ENCODE measurements at places on chromosomes 5 and 9.

- no peak for DNase-seq
Measured at GRCh38 chr5:179250561-179251225, 94.6 kb downstream of the ADAMTS2 start.

DNA sequence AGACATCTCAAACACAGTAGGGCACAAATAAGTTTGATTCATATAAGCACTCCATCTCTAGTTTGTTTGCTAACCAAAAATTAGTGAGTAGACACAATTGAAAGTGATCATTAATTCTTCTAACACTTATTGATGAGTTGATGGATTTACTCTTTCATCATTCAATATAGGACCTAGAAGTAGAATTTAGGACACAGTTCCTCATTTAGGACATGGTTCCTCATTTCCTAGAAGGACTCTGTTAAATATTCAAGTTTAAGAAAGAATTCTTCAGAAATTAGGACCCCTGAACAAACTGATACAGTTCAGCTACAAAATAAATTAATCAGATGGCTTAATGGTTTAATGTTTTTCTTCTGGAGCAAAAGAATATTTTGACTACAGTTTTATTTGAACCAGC lies 143.5 kb upstream of the PRR16 start:
- DNase-seq = no peak

DNA sequence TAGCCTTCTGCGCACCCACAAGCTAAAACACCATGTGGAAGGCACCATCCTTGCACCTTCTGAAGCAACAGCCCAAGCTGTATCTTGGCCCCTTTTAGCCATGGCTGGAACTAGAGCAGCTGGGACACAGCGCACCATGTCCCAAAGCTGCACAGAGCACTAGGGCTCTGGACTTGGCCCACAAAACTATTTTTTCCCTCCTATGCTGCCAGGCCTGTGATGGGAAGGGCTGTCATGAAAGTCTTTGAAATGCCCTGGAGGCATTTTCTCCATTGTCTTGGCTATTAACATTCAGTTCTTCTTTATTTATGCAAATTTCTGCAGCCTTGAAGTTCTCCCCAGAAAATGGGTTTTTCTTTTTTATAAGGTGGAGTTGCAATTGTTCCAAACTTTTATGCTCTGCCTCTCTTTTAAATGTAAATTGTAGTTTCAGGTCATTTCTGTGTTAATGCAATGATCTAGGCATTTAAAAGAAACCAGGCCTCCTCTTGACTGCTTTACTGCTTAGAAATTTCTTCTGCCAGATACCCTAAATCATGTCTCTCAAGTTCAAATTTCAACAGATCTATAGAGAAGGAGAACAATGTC lies 996.3 kb downstream of the TAF11L14 start:
- DNase-seq = no peak

DNA sequence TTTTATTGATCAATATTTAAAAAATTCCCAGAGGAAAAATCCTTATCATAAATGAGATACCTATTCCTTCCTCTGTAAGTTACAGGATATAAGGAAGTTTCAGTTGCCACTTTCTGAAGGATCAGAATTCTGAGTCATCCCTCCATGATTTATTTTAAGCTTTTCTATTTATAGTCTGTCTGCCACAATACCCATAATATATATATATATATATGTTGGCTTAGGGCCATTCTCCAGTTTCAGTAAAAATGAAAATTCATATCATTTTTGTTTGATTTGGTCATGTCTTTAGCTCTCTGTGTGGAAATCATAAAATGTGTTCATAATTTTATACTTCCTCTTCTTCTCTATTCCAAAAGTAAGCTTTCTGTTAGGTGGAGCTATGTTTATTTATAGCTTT lies 215.8 kb upstream of the CYLC2 start:
- no peak for DNase-seq

DNA sequence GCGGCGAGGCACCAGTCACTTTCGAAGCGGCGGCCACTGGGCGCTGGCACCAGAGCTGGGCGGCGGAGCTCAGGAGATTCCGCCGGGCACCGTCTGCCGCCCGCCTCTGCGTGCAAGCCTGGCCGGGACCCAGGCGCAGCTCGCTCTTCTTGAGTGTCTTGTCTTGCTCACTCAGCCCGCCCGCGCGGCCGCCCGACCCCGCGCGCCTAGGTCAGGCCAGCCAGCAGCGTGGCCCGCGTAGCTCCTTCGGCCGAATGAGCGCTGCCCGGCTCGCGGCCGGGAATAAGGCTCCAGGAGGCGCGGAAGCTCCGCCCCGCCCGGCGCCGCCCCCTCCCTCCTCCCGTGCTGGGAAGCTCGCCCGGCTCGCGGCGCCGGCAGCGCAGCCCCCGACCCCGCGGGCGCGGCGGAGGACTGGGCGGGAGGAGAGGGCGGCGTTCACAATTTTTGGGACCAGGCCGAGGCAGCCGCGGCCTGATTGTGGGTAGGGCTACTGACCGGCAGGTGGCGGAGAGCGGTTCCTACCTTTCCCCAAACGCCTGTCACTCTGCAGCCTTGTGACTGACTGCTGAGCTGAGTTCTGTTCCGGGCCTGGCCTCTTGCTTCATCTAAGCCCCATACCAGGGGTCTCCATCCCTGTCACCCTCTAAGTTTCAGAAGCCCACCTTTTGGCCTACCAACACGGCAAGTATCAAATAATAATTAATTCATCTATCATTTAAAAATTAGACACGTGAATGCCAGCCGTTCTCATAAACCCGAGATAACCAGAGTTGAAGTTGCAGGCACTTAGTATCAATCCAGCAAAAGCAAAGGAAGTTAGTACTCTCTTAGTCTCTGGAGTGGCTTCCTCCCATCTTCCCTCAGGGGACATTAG lies at the start of gene HBEGF:
HBEGF (minus strand) TSS at position 256 of the 874 bp plus-strand sequence. CDS start 275 bp downstream, outside the sequence.
- peak; percentile 24 for DNase-seq

- DNase-seq = no peak
Measured at GRCh38 chr9:3721096-3721495, 195.3 kb upstream of the RFX3 start.

GRCh38 chr5:39331861-39332381 lies 32.4 kb downstream of the C9 start:
- DNase-seq = no peak

DNA sequence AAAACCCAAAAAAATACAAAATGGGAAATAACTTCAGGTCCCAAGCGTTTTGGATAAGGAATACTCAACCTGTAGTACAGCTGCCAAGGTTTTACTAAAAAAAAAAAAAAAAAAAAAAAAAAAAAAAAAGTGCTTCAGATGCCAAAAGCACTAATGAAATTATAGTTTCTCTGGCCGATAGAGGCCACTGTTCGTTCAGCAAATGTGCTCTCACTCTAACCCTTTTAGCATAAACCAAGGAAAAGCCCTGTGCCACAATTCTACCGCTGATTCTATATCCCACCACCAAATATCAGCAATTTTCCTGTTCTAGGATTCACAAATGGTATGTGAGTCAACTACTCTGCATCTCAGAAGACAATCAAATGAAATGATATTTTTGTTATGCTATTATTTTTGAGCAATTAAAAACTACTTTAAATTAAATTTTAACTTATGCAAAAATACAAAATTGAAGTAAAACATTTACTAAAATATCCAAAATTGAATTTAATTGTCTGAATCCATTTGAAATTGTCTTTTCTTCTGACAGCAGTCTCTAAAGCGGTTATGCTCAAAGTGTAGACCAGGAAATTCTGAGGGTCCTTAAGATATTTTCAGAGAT lies 79.8 kb downstream of the RICTOR start:
- no peak for DNase-seq

DNA sequence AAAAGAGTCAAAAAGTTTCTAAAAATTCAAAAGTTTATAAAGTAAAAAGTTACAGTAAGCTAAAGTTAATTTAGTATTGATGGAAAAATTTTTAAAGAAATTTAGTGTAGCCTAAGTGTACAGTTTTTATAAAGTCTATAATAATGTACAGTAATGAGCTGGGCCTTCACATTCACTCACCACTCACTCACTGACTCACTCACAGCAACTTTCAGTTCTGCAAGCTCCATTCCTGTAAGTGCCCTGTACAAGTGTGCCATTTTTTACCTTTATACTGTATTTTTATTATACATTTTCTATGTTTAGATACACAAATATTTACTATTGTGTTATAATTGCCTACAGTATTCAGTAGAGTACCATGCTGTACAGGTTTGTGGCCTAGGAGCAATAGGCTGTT lies 239.5 kb upstream of the MAP3K1 start:
- no peak for DNase-seq

- DNase-seq = no peak
Measured at GRCh38 chr5:134091626-134092121, 22.8 kb upstream of the TCF7 start.

DNA sequence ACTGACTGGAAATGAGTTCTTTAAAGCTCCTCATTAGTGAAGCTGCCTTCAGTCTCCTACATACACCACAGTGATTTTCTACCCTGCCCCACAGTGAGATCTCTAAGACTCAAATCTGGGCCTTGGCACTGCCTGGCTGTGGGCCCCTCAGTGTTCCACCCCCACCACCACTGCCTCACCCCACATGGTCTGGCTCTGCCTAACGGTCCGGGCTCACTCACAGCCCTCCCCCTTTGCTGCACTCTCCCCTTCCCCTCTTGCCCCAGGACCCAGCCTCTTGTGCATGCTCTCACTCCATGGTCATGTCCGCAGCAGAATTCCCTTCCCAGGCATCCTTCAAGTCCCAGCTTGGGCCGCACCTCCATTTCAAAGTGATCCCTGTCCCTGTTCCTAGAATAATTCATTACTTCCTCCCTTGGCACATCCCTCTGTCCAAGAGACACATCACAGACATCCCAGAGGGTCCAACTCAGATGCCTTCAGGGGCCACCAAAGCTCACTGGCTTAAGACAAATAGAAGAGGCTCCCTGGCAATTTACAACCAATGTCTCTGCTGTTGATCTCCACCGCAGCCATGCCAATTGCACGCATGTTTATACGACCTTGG lies 56.7 kb downstream of the HRH2 start:
- no peak for DNase-seq

DNA sequence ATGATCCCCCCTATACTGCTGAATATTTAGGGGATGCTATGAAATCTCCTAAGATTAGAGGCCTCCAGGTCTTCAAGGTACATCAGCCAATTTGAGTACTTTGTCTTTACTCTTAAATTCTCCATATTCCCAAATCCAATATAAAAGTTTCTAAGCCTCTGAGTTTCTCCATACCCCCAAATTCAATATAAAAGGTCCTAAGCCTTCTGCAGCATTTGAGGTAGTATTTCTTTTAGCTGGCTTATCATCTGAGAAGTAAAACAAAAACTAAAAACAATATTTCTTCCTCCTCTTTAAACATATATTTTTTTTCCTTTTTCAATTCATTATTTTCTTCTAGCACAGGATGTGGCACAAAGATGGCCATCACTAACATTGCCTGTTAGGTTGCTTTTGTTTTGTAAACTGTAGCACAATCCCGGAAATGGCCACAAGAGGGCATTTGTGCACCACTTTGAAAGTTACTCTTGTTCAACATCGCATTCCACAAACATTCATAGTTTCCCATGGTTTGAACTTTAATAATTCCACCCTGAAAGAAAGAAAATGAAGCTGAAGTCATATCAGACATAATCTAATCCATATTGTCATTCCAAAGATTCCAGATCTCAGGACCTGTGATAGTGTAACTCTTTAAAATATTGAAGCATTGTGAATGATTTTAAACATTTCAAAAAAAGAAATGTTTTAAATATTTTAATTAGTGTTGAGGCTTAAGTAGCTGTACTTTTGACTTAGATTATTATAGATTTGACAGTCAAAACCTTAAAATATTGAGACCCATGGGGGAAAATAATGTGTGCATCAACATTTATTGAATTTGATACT lies 21.0 kb upstream of the SCGB3A2 start:
- DNase-seq = peak; percentile 20

DNA sequence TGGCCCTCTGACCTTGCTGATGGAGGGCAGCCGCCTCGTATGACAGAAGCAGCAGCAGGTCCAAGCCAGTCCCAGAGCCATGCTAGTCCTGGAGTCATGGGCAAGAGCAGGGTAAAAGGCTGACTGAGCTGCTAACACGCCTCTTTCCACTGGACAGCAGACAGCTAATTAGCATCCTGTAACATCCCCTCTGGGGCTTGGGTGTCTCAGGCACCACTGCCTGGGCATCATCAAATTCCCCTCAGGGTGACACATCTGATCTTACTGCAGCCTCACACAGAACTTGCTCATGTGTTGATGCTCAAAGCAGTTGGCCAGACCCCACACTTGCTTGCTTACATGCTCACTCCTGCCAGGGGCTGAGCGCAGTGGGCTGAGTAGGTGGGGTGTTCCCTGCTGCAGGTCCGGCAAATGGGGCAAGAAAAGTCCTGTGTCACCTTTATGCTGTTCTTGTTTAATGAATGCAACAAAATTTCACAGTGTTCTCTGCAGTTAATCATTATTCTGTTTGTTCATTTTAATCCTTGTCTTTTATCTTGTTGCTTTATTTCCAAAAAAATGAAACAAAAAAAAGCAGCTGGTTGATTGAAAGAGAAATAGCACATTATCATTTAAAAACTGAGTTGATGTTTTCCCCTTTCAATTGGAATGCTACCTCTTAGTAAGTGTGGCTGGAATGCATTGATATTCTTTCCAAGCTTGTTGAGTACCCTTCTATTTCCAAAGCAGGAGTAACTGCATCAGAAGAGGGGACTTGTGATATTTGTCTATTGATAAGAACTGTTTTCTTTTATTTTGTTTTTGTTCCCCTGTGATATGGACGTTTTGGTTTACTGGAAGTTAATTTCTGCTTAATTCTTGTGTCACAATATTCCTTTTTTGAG lies 254.1 kb downstream of the CDH18 start:
- no peak for DNase-seq

DNA sequence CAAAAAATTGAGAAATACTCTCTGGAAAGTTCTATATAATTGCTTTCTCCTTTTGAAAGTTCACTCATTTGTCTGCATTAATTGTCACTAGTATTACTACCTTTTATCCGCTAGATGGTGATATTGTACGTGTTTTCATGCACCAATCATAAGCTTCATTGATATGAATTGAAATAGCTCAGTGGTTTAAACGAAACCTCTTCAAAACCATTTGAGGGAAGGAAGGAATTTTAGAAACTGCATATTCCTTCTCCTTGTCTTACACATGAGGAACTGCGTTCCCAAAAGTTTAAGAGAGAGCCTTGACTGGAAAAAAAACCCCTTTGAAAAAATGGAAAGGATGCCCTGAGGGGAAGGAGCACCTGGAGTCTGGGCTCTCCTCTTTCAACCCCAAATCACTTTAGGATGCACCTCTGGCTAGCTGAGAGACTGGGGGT lies 98.6 kb downstream of the YTHDC2 start:
- no peak for DNase-seq

GRCh38 chr9:93051680-93052089 lies 6.8 kb upstream of the SUSD3 start:
- no peak for DNase-seq

DNA sequence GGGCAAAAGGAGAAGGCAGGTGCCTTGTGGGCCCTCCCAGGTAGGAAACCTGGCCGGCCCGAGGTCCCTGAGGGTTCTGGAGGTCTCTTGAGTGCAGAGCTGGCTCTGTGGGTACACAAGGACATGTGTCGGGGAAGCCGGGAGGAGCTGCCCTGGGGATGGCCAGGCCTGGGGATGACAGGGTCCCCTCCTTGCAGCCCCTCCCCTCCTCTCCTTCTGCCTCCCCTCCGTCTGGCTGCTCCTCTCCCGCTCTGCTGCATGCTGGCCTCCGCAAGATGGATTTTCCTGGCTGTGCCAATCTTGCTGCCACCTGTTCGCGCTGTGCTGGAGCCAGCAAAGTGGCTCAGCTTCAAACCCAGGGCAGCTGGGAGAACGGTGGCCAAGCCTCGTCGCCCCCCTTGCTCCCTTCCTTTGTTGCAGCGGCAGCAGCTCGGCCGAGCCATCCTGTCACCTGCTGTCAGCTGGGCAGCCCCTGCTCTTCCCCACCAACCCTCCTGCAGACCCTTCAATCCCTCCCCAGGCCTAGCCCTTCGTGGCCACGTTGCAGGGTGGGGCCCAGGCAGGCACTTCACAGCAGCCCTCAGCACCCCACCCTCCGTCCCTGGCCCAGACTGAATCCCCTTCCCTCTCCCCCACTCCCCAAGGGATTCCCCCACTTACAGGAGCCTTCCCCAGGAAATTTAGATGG lies 17.6 kb upstream of the UNC5A start:
- DNase-seq = no peak

Measured in activated gamma-delta T cell treated with anti-CD3 and anti-CD28 coated beads, Interleukin-2, amount 50 U/mL, for 16 hours (primary cell).